Activated naive CD4-positive, alpha-beta T cell (primary cell): ENCODE measurements at places on chromosomes 5 and 9.

DNA sequence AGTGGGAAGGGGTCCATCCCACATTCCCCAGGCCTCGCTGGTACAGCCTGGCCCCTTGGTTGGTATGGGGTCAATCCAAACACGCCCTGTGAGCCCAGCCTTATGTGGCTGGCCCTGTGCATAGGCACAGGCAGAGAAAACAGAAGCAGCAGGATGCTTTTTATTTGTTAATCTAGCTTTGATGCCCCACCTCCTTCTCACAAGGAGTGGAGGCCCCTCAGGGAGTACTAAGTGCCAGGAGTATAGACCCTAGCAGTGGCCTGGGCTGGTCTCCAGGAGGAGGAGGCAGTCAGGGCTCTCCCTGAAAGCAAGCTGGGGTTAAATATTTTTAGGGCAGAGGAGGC lies 14.6 kb upstream of the TCF7 start:
- DNase-seq: no peak

DNA sequence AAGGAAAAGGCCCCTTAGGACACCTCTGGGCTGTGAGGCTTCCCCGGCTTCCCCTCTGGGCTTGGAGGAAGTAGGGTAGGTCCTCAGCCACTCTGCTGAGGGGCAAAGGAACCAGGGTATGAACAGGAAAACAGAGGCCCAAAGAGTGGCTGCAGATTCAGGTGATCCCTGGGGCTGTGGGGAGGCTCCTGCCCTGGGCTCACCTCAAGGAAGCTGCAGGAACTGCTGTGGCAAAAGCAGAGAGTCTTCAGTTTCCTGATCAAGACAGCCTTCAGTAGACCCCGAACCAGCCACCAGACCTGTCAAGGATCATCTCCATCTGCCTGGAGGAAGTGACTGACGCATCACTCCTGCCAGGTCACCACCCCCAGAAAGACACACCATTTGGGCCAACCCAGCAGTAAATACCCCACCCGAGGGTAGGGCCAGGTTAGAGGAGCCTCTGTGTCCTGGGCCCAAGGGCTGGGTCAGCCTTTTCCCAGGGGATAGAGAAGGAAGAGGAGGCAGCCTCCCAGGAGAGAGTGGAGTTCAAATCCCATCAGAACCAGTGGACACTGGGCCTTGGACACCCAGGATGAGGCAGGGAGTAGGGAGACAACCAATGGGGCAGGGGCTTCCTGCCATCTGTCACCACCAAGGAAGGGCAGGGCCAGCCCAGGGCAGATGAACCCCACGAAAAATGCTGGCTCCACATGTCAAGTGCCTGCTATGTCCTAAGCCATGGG lies 5.8 kb upstream of the ST6GALNAC6 start:
- DNase-seq: peak; percentile 32

DNA sequence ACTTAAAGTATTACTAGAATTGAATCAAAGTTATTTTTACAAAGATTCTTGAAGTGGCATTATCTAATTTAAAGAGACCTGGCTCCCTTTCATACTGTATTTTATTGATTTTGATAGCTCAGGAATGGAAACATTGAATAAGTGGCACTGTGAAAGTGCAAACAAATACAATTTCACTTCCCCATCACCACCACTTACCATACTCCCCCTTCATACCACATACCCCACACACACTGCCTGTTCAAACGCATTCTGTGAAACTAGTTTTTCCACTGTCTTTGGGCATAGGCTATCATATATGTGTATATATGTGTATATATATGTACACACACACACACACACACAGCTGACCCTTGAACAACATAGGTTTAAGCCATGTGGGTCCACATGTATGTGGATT lies 62.1 kb upstream of the ATG10 start:
- no peak for DNase-seq

DNA sequence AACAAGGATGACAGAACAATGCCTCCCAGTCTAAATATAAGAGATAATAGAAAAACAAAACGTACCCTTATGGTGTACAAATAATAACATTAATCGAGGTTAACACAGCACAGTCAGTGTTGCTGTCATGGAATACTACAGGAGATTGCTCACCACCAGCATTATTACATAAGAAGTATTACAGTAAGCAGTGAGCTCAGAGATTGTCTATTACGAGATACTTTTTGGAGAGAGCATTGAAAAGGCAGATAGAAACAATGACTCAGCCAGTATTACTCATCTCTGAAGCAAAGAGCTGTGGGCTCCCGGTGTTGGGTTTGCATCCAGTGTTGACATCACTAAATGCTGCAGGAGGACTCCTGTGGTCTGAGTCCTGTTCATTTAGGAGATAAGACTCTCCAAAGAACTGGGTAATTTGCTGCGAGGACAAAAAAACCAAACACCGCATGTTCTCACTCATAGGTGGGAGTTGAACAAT lies 191.9 kb upstream of the SEMA6A start:
- no peak for DNase-seq

DNA sequence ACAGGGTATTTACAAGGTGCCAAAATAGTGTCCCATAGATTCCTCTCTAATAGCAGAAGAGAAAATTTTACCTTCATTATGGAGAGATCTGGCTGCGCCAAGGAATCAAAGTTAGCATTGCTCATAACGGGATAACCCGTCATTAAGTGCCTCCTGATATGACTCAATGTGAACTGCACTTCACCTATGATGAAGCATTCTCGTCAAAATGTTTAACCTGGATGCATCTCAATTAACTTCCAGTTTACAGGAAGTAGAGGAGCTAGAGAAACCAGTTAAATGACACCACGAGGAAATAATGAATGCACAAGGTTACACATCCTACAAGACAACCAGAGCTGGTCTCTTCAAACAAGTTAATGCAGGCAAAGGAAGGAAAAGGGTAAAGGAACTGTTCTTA lies 17.2 kb downstream of the FBXW11 start:
- DNase-seq: no peak

DNA sequence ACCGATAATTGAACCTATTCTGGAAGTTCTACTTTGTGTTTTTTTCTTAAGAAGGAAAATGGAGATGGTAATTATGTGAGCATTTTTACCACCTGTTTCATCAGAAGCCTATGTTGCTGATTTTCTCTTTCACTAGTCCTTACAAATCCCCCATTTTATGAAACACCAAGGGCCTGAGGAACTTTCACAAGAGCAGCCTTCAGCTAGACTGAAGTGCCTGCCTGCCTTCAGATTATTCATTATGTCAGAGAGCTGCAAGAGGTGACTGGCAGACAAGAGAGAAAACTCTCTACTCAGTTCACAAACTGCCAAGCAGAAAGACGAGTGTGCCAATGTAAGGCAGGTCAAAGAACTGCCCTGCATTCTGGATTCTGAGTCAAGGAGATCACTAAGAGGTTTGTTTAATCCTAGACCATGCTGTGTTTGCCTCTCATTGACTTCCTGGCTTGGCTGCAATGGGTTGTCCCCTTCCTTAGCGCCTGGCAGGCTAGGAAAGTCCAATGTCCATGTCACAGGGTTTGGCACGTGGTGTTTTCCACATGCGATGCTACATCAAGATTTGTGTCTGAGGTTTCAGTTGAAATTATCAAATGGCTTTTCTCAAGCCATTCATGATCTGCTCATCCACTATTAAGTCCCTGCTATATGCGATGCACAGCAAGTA lies 143.3 kb downstream of the CDC42SE2 start:
- no peak for DNase-seq

DNA sequence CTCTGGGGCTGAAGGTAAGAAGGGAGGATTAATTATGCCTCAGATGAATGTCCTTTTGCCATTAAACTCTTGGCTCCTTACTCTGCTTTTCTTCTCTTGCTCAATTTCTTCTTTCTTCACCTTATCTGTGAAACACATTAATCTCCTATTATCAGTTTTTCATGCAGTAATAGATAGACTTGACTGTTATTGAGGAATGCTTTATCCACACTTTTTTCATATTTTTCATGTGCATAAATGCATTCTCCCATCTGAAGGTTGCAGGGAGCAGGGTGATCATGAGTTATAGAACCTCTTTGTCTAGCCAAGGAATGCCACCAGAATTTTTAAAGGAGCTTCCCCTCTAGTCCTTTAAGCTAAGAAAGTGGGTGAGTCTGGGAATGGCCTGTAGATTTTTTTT lies 66.4 kb upstream of the CD180 start:
- no peak for DNase-seq
